Stimulated activated naive CD8-positive, alpha-beta T cell treated with anti-CD3 and anti-CD28 coated beads, Interleukin-15, Interleukin-2, amounts not matched to agents 100 U/mL and 50 U/mL, for 24 hours (primary cell): ENCODE measurements at places on chromosomes 12 and 14.

DNA sequence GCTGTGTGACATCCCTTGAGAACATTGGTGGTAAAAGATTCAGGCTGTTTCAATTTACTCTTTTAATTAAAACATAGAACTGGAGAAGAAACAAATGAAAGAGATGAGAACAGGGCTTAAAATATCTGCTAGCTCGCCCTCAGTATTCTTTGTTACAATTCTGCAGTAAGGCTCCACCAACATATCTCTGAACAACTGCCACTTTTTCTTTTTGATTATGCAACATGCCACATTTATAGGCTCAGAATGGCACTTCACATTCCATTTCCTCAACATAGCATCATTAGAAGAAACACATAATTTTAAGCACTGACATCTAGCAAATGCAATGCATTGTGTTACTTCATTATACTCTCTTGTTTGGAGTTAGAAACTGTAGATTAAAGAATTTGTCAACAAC is 1315.2 kb downstream of the LRFN5 start:
- DNase-seq, result no peak

DNA sequence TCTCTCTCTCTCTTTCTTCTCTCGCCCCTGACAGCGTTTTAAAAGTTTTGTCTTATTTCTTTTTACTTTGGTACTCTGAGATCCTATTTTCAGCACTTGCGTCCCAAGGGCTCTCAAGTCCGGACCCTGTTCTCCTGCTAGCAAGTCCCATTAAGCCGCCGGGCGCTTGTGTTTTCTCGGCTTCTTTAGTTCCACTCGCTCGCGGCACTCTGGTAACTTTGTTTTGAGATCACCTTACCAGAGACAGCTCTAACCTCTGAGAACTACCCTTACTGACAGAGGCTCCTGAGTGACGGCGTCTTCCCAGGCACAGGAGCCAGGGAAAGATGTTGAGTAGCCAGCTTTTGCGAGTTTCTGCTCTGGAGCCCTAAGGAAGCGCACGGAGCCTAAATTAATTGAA is 2.7 kb upstream of the MYF5 start:
- DNase-seq, result no peak

GRCh38 chr14:91831337-91831736 is 36.0 kb downstream of the TC2N start:
- DNase-seq, result no peak

GRCh38 chr12:14803830-14804160 is 325 bp downstream of the C12orf60 start:
- no peak for DNase-seq

- DNase-seq, result no peak
Observed at GRCh38 chr12:111428081-111428727, 22.5 kb downstream of the SH2B3 start.

- DNase-seq, result peak; percentile 91
Observed at GRCh38 chr14:50860478-50861086, 11.3 kb upstream of the ABHD12B start.

GRCh38 chr12:65082406-65082805 is 38.7 kb downstream of the WIF1 start:
- no peak for DNase-seq

GRCh38 chr12:69392179-69392928 is 32.8 kb downstream of the YEATS4 start:
- no peak for DNase-seq

DNA sequence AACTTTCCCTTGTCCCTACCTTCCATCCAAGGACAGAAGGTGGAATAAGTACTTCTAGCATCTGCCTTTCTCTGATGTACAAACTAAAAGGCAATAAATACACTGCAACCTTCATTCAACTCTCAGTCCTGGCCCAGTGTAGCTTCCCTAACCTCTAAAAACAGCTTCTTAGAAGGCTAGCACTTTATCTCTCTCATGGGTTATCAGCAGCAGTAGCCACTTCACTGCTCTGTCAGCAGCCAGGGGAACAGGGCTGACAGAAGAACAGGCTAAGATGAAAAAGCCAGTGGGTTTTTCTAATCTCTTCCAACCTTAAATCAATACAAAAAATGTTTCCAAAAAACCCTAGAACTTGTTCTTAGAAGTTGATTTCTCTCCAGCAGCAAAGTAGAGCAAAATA is 13.2 kb downstream of the BAZ2A start:
- no peak for DNase-seq

GRCh38 chr12:129532707-129533499 is 370.9 kb downstream of the TMEM132D start:
- no peak for DNase-seq

DNA sequence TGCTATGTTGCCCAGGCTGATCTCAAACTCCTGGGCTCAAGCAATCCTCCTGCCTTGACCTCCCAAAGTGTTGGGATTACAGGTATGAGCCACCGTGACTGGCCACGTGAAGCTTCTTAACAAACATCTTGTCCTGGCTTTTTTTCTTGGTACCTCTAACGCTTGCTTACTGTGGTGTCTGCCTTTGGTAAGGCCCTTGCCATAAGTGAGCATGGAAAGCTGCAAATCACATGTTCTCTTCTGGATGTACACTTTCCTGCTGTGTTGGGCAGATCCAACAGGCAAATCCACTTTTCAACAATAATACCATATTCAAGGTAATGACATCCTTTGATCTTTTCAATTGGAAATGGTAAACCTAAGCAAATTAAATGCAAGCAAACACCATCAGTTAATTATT is 54.6 kb downstream of the ARF6 start:
- DNase-seq, result no peak

DNA sequence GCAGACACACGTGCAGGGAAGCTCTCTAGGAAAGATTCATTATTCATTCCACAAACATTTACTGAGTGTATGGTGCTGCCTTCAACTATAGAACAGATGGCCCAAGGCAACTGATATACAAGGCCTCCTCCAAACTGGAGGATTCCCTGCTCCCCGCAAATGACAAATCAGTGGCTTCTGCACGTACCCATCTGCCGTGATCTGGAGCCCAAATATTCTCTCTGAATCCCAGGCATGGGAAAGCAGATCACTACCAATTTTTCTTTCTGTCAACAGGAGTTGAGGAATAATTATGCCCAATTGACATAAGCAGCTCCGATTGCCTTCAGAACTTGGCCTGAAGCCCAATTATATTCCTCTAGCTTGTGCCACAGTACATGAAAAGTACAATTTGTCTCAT is 174.2 kb upstream of the CCDC196 start:
- DNase-seq, result no peak

- no peak for DNase-seq
Observed at GRCh38 chr14:51521764-51522163, 129.9 kb upstream of the FRMD6 start.
